A549 treated with dexamethasone at 1 μM for 4 hours (cell line): ENCODE measurements at places on chromosomes 16 and 17. TPM values are rescaled to one million over a fixed set of nuclear protein-coding genes. Genes with fewer than 3 reads are reported as not detected.

DHX58 gene
- 0.08 to 0.52 TPM (median 0.30 TPM) in 5 replicates for total RNA-seq

TNFRSF13B gene
- total RNA-seq: not detected in 5 replicates

SOX9 gene
- 9.9 to 15.4 TPM (median 13.8 TPM) in 5 replicates for total RNA-seq

NPIPB9 gene
- 1.1 to 2.2 TPM (median 1.6 TPM) in 5 replicates for total RNA-seq

NGFR gene
- 0.70 to 1.4 TPM (median 0.92 TPM) in 5 replicates for total RNA-seq
